ENCODE measurements at places on chromosomes 13 and 19.

GRCh38 chr19:45952686-45953505, 20.8 kb downstream of the NOVA2 start:
- DNase-seq = no peak

- no peak for DNase-seq
Observed at GRCh38 chr13:41847216-41847615, 113.7 kb downstream of the VWA8 start.

DNA sequence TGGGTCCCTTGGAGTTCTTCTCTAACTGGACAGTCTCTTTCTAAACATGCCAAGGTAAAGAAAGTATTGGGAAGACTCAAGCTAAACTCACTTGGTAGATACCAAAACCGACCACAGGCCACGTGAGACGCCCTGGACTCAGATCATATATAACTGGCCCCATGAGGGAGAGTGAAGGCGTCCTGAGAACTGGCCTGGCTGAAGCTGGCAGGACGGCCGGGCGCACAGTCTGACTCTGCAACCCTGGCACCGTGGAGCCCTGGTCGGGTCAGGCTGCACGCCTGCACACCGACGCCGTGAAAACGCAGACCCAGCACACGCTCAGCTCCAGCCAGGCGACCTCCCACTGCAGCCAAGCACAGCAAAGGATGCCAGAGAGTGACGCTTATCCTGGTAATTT, 122.5 kb upstream of the SPACA7 start:
- no peak for DNase-seq

DNA sequence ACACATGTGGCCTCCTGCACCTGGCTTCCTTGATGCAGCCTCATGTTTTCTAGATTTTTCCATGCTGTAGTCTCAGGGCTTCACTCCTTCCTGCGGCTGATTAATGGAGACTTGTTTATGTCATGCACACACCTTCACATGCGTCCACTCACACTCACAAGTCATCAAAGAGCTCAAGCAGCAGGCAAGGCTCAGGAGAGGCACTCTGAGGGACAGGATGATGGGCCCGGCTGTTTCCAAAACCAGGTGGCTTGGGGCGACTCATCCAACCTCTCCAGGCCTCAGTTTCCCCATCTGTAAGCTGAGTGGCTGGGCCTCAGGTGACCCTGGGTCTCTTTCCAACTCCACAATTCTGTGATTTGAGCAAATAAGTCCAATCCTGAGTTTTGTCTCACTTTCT, 36.9 kb downstream of the RASA3 start:
- no peak for DNase-seq

GRCh38 chr13:100051070-100051469, 37.8 kb upstream of the PCCA start:
- no peak for DNase-seq

DNA sequence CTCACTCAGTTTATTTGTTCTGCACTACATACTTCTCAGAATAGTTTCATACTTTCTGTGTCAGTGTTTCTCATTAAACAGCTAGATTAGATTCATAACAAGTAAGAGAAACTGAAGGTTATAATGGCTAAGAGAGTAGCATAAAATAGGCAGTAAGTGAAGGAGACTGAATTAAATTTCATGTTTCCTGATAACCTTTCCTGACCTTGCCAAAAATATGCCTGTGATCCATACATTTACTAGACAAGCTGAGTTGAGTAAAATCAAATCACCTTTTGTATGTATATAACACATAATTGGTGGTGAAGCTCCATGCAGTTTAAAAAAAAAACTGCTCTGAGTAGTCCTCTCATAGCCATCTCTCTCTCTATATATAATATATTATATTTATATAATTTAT, 545.3 kb upstream of the PCDH20 start:
- DNase-seq = no peak

GRCh38 chr19:2360833-2361232, 768 bp downstream of the TMPRSS9 start:
- DNase-seq = no peak

- no peak for DNase-seq
Observed at GRCh38 chr19:20005741-20006140, 33.6 kb downstream of the ZNF682 start.

- DNase-seq = no peak
Observed at GRCh38 chr13:95858286-95859075, 181.5 kb downstream of the DNAJC3 start.

DNA sequence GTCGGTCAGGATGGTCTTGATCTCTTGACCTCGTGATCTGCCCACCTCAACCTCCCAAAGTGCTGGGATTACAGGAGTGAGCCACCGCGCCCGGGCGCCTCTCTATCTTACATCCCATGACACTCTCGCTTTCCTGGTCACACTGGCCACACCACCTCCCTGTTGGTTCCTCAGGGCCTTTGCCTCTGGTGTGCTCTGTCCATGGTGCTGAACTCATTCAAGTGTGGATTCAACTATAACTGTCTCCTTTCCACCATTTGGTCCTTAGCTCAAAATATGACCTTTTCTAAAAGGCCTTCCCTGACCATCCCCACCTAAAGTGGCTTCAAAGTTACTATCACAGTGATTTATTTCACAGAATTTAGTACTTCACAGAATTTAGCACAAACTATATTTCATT, 3.7 kb upstream of the SMIM17 start:
- DNase-seq = no peak

DNA sequence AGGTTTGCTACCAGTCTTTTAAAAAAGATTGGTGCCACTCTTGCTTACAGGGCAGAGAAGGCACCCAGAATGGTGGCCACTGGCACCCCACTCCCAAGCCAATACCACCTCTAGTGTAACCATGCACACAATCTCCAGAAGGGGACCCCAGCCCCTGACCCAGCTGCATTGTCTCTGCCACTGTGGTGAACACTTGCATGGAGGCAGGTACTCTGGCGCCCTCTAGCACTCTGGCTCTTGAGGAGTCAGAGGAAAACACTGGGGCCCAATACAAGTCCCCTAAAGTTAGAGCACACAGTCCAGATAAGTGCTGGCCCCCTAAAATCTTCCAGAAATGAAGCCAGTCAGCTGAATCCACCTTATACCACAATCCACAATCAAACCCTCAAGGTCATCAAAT, 6.0 kb downstream of the ERVV-1 start:
- DNase-seq = no peak

- DNase-seq = no peak
Observed at GRCh38 chr13:21929400-21929799, 258.5 kb downstream of the FGF9 start.

- no peak for DNase-seq
Observed at GRCh38 chr19:1312767-1313694, 27.4 kb downstream of the EFNA2 start.

GRCh38 chr19:4414800-4415321, 12.4 kb downstream of the CHAF1A start:
- DNase-seq = no peak

GRCh38 chr13:52036037-52036436, 11.5 kb downstream of the UTP14C start:
- DNase-seq = no peak

GRCh38 chr13:31469377-31469776, 269.6 kb downstream of the B3GLCT start:
- DNase-seq = no peak

DNA sequence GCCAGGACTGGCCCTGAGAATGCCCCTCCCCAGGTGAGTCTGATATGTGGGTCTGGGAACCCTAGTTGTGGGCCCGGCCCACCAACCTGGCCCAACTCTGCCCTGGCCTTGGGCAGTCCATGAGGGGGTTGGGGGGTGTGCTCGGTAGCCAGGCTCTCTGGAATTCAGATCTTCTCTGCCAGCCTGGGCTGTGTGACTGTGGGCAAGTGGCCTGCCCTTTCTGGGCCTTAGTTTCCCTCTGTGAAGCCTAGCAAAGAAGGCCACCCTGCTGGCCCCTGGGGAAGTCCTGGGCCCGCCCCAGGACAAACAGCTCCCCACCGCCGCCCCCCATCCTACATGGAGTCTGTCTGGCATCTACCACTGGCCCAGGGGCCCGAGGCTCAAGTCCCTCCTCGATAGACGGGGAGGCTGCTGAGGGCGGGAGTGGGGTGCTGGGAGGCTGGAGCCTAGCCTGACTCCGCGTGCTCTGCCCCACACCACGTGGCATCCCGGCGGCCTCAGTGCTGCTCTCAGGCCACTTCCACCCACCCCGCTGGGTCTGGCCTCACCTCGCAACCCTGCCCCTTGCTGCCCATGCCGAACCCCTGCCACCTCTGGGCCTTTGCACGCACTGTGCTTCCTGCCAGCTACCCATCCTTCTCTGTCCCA, 8.3 kb upstream of the TBXA2R start:
- DNase-seq = no peak

DNA sequence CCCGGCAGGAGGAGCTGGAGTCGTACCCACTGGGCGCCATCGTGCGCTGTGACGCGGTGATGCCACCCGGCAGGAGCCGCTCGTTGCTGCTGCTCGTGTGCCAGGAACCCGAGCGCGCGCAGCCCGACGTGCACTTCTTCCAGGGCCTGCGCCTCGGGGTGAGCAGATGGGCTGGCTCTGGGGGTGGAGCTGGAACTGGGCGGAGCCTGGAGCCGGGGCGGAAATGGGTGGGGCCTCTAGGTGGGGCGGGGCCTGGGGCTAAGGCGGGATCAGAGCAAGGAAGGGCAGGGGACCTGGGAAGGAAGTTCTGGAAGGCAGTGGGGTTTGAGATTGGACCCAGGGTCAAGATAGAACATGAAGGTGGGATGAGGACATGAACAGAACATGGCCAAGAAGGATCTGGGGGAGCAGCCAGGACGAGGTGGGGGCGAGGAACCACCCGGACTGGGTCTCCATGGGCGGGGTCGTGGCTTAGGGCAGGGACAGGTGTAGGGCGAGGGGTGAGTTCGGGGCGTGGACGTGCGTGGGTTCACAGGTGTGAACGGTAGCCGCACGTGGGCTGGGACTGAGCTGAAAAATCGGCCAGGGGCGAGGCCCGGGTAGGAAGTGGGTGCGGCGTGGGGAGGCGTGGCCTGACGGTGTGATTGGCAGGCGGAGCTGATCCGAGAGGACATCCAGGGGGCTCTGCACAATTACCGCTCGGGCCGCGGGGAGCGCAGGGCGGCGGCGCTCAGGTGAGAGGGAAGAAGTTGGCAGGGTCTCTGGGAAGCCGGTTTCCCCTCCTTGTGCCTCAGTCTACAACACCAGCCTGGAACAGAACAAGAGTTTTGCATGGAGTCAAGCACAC, 4.7 kb downstream of the EPS8L1 start:
- peak; percentile 67 for DNase-seq

- DNase-seq = no peak
Observed at GRCh38 chr13:41720839-41721561, 239.9 kb downstream of the VWA8 start.

DNA sequence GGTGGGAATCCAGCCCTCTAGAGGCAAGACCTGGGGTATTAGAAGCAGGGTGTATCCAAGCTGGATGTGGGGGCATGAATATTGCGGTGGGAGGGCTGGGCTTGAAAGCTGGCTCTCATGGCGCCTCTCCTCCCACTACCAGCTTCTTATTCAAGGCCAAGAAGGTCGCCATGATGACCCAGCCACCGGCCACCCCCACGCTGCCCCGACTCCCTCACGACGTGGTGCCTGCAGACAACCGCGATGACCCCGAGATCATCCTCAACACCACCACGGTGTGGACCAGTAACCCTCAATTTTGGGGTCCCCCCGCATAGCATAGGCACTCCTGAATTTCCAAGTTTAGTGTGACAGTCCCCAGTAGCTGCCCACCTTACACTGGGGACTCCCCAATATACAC, 41.7 kb downstream of the RYR1 start:
- DNase-seq = no peak

- DNase-seq = no peak
Observed at GRCh38 chr13:47241446-47241845, 344.6 kb upstream of the HTR2A start.

DNA sequence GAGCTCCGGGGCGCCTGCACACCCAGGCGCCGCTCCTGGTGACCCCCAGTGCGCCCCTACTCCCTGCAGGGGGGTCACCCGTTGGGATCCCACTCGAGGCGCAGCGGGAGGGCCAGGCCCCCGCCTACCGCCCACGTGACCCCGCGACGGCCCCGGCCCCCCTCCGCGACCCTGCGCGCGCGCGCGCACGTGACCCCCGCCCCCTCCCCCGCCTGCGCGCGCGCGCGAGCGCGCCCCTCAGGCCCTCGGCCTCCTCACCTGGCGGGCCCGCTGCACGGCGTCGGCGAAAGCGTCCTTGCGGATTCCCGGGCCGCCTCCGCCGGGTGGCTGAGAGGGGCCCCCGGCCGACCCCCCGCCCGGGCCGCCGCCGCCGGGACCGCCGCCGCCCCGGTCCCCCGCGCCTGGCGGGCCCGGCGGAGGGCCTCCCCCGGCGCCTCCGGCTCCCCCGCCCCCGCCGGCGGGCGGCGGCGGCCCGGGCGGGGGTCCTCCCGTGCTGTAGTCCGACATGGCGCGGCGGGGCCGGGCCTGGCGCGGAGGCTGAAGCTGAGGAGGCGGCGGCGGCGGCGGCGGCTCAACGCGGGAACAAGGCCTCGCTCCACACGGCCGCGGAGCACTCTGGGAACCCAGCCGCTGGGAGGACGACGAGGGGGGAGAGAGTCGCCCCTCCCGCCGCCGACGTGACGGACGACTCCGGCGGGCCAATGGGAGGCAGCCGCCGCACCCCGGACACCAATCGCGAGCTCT, at the start of gene KHSRP:
TSS of gene KHSRP (minus strand) at position 617 of the 744 bp plus-strand sequence. CDS start at position 507, 110 bp downstream.
- DNase-seq = no peak

- DNase-seq = no peak
Observed at GRCh38 chr13:30857018-30857417, 49.1 kb upstream of the MEDAG start.

DNA sequence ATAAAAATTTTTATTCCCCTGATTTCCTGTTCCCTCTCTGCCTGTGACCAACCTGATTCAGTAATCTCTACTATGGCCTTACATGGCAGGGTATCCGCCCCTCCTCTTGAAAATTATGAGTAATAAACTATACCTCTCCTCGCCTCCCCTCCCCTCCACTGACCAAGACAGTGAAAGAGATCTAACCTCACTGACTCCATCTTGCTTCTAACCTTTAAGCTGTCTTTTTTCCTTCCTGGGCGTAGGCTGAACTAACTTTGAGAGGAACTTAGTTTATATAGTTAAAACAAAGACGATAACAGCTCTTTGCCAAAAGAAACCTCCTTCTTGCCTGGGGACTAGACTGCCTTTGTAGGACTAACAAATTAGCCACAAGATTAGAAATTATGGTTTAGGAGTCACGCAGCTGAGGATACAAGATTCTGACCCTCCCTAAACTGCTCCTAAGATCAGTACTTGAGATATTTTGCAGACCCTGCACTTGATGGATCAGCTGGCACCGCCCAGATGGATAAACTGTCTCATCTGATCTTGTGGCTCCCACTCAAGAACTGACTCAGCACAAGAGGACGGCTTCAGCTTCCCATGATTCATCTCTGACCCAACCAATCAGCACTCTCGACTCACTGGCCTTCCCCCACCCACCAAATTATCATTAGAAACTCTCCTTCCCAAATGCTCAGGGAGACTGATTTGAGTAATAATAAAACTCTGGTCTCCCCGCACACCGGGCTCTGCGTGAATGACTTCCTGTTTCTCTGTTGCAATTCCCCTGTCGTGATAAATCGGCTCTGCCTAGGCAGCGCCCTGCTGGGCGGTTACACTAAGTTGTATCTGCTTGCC, 187.1 kb downstream of the TDRD3 start:
- DNase-seq = no peak

GRCh38 chr19:2973229-2973628, 4.1 kb upstream of the TLE6 start:
- no peak for DNase-seq

DNA sequence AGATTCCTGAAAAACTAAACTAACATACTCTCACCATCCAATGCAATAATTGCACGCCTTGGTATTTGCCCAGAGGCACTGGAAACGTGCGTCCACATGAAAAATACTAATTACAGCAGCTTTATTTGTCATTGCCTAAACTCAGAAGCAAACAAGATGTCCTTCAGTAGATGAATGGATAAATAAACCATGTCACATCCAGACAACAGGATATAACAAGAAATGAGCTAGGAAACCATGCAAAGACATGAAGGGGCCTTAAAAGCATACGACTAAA, 25.0 kb downstream of the ELL start:
- DNase-seq = no peak

All from NCI-H1436 treated with DMSO at 0.1 percent for 48 hours (cell line).